ENCODE measurements at places on chromosomes 6 and 20. TPM values are rescaled to one million over a fixed set of nuclear protein-coding genes. Genes with fewer than 3 reads are reported as not detected.

The SAMD5 gene
- total RNA-seq, result 1.6 TPM

The WFDC10B gene
- not detected for total RNA-seq

The PNLDC1 gene
- total RNA-seq, result 0.52 TPM

The CDYL gene
- 6.6 TPM for total RNA-seq

The RNF182 gene
- 0.33 TPM for total RNA-seq

The EMILIN3 gene
- 0.26 TPM for total RNA-seq

The GABRR1 gene
- not detected for total RNA-seq

The RSPO3 gene
- total RNA-seq, result 1.6 TPM

The LIN28B gene
- not detected for total RNA-seq

The DDO gene
- total RNA-seq, result not detected

The HFE gene
- 5.4 TPM for total RNA-seq

The ARG1 gene
- not detected for total RNA-seq

The DDX43 gene
- 0.26 TPM for total RNA-seq

The PACRG gene
- 7.8 TPM for total RNA-seq

DNA sequence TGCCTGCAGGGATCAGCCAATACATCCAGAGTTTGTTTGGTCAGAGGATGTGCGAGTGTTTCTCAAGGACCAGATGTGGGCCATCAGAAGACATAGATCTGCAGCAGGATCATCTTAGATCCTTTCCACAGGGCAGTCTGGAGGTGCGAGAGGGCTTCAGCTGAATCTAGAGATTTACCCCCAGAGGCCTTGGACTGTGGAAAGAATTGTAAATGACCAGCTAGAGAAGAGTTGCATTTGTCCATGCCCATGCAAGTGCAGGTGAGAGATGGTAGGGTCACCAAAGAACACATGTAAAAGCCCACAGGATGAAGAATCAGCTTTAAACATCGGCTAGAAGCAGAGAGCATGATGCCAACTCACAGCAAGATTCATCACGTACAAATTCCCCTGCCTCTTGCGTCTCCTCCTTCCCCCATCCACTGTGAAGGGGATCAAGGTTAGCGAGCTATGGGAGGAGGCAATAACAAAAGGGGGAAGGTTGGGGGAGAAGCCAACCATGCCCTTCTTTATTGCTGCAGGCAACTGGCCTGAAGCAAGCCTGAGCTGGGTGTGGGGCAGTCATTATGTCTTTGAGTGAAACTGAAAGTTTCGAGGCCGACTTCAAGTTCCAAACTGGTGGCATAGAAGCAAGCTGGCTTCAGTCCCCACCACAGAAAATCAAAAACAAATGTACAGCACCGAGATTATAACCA is 83.5 kb downstream of the SCML4 start:
- DNase-seq, result no peak

- peak; percentile 78 for DNase-seq
Observed at GRCh38 chr6:44086931-44087574, 40.2 kb downstream of the MRPL14 start.

DNA sequence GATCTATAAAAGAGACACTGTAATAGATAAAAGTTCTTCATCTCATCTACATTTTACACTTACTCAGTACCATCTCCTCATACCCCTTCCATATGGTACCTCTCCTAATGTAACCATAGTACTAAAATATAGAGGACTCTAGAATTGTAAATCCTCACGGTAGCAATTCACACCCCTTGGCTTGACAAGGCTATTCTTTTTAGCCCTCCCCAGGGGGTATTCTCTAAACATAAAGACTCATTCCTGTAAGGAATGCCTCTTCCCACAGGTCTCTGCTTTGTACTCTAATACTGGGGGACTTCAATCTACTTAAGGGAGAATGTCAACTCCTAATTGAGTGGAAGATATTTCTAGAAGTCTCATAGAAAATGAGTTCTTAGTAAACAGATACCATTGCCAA is 85.9 kb downstream of the VIP start:
- no peak for DNase-seq

DNA sequence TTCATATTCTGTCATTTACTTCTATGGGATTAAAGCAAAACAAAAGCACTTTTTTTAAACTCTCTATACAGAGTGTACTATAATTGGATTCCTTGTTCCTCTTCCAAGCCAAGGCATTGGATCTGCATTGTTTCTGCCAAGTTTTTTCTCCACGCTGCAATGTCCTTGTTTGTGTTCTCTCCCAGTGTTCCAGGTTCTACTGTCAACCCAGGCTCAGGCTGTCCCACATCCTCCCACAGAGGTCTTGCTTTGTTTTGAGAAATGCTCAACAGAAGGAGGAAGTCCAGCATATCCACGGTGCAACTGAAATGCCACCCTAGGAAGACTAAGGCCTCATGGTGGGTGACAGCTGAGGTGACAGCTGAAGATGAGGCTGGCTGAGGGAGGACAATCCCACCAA is 287.1 kb upstream of the PRDM1 start:
- no peak for DNase-seq

DNA sequence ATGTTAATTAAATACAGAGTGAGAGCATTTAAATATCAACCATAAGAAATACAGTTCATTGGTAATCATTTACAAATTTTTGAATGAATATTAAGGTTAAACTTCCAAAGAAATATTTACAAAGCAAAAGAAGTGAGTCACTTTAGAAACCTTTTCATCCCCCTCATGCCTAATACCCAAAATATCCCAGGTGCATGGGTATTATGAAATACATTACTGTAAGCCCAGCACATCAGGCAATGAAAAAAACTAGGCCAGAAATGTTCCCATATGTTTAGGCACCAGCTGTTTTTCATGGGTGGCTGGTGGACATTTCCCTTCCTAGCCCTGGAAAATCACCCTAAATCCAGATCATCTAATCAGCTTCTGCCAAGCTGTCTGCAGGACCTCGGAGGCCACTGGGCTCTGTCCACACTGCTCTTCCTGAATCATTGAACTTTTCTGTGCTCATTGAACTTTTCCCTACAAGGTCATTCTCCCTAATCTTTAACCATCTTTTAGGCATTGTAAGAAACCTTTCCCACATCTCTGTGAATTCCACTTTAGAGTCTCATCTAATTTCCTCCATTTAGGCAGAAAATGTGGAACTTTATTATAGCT is 145.3 kb upstream of the STXBP5 start:
- DNase-seq, result no peak

DNA sequence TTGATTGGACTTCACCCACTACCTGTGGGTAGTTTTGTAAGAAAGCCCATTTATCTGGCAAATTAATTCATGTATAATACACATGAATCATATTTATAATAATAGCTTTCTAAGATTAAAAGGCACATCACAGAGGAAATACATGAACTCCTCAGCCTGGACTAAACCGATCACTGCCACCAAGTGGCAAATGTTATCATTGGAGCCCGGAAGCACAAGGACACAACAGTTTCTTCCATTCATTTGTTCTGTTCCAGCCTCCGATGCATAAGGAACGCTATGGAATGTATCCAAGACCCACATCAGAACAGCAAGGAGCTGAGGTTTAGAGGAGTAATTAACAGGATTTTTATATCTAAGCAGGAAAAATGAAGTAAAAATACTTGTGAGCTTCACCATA is 13.9 kb upstream of the IPCEF1 start:
- peak; percentile 27 for DNase-seq

- no peak for DNase-seq
Observed at GRCh38 chr6:26243132-26243531, 121.9 kb upstream of the BTN3A2 start.

DNA sequence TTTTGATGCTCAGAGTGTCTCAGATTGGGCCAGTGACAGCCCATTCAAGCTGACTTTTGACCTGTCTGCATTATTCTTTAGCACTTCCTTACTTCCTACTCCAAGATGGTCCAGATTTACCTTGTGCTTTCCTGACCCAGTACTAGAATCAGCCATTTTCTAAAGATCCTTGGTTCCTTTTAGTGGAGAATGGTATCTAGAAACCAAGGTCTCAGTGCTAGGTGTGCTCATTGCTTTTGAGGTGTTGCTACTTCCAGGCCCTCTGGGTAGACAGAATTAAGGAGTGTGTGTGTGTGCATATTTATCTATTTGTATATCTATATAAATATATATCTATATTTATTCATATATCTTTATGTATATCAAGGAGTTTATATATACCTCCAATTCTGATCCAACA is 67.3 kb upstream of the UTRN start:
- DNase-seq, result no peak

DNA sequence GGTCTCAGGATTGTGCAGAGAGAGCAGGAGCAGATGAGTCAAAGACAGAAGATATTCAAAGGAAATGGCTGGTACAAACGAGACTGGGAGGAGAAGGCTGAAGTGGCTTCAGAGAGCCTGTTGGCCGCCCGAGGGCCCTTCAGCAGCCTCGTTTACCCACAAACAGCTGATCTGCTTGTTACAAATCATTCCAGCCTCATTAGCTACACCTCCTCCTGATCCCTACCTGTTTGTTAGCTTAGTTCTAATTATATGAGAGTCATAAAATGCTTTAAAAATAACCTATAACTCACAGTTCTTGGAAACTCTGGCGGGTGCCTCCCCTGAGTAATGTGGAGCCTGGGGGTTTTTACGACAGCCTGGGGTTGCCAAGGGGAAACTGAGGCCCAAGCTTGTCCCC is 12.6 kb downstream of the GLP1R start:
- DNase-seq, result no peak

- DNase-seq, result no peak
Observed at GRCh38 chr20:47720636-47721427, 64.4 kb downstream of the SULF2 start.

GRCh38 chr6:156786652-156787051 is 9.5 kb downstream of the ARID1B start:
- no peak for DNase-seq

DNA sequence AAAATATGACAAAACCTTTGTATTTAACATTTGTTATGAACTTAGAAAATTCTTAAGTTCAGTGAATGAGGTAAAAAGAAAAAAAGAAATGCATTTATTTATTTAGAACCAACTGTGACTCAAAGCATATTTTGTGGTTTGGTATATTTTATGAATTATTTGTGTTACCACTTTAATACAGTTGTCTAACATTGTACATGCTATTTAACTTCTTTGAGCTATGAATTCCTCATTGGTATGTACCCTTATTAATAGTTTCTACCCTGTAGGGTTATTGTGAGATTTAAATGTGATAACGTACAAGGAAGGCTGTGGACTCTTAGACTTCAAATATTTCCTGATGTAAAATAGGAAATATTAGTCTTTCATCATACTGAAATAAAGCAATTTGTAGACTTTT is 162.6 kb downstream of the MMUT start:
- DNase-seq, result no peak

GRCh38 chr6:5638666-5639065 is 368.1 kb downstream of the NRN1 start:
- DNase-seq, result no peak

DNA sequence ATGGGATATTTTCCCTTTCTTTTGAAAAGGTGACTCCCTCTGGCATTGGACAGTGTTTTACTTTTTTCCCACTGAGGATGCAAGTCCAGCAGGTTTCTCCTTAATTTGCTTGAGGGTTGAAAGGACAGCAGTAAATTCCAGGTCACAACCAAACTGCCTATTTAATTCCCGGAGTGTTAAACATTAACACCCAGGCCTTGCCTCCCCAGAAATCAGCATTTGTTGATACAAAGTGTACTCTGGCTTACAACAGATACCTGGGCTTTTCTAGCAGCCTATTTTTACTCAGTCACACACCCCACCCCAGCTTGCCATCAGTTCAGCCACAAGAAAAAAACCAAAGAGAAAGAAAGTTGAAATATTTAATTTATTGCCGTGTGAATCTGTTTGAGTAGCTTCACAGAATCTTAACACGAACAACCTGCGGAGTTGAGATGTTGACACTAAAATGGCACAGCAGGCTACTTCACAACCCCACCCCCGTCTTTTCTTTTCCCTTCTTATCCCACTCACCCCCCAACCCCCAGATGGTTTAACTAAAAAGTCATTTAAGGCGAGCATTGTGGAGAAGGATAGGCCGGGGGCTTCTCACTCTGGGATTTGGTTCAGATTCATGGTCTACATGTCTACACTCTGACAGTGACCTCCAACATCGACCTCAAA is 45.7 kb downstream of the MYLIP start:
- DNase-seq, result peak; percentile 30

GRCh38 chr20:56634307-56634706 is 5.2 kb downstream of the TFAP2C start:
- no peak for DNase-seq

- no peak for DNase-seq
Observed at GRCh38 chr20:20375862-20376261, 8.0 kb downstream of the INSM1 start.

- peak; percentile 72 for DNase-seq
Observed at GRCh38 chr20:2172305-2173175, 70.9 kb downstream of the STK35 start.

DNA sequence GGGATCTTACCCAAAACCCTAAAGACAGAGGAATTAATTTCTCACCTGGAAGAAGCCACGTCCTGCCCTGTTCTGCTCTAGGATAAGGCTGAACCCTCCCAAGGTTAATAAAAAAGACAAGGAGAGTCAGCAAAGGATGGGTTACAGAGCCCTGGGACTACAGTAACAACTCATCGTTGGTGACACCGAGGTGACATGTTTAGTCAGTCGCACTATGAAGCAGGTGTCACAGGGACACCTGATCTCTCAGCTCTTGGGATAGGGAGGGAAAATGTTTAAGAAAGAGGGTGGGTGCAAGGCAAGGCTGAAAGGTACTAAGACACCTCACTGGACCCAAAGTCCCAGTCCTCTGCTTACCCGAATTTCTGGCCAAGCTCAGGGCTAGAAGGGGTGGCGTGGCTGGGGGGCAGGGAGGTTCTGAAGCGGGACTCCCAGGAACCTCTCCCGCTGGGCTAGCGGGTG is 562 bp downstream of the MOCS1 start:
- DNase-seq, result no peak

Data from body of pancreas (tissue), 4 donors.